ENCODE measurements at places on chromosomes 7 and 10.

GRCh38 chr7:74002474-74003017 lies 25.4 kb upstream of the ELN start:
- DNase-seq, result no peak

GRCh38 chr10:13062803-13063202 lies 37.2 kb upstream of the OPTN start:
- DNase-seq, result no peak

DNA sequence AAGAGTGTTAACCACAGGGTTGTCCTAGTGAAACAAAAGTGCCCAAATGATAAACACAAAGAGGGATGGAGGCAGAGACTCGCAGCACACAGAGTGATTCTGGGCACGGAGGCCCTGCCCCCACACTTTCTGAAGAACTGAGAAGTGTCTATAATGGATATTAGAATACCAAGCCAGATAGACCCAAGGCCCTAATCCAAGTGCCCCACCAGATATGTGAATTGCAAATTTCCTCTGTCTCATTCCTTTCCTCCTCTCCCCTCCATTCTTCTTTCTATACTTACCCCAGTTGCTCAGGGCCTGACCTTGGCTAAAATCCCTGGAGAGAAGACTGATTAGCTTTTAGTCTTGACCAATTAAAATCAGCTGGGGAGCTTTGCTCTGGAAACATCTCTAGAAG lies 106.8 kb upstream of the AOAH start:
- no peak for DNase-seq

GRCh38 chr7:3039787-3040186 lies 3.9 kb downstream of the CARD11 start:
- no peak for DNase-seq

GRCh38 chr10:49076741-49077521 lies 38.4 kb downstream of the VSTM4 start:
- DNase-seq, result no peak

GRCh38 chr10:60336901-60337630 lies 52.6 kb downstream of the ANK3 start:
- no peak for DNase-seq

DNA sequence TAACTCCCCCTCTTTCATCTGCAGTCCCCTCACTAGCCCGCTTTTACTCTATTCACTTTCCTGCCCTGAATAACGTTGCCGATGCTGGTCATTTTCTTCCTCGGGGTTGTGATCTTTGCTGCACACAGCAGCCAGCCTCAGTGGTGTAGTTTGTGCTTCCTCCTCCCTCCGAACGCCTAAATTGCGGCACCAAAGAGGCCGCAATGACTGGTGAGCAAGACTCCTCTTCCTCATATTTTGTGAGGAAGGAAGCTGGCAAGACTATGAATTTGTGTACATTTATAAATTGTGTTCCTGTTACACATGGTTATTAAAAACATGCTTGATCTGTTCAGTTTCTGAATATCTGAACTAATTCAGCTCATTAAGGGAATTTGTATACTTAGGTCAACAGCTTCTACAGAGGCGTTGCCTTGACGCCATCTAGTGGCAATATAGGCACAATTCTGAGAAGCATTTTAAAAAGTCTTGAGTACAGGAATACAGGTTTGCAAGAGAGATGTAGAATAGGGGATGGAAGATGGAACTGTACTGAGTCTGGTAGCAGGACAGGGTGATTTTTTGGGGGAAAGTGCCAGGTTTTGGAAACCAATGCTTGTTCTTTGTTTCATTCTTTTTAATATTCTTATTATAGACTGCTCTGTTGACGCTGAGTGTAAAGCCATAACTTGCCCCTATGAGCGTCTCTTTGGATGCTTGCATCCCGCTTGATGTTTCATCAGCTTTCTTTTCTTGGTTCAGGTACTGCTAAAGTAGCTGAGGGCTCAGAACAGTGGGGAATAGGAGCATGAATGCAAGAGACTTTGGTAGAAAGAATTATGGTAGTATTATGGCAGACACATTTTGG lies 4.1 kb upstream of the TAS2R5 start:
- DNase-seq, result peak; percentile 69

- no peak for DNase-seq
These were observed 1017.0 kb upstream of the GHITM start for GRCh38 chr10:83122336-83122735.

- no peak for DNase-seq
These were observed 103.7 kb downstream of the KCNMA1 start for GRCh38 chr10:77533887-77534278.

GRCh38 chr10:75771606-75772005 lies 340.2 kb downstream of the LRMDA start:
- DNase-seq, result no peak

GRCh38 chr10:535051-535450 lies 154.4 kb downstream of the DIP2C start:
- no peak for DNase-seq

DNA sequence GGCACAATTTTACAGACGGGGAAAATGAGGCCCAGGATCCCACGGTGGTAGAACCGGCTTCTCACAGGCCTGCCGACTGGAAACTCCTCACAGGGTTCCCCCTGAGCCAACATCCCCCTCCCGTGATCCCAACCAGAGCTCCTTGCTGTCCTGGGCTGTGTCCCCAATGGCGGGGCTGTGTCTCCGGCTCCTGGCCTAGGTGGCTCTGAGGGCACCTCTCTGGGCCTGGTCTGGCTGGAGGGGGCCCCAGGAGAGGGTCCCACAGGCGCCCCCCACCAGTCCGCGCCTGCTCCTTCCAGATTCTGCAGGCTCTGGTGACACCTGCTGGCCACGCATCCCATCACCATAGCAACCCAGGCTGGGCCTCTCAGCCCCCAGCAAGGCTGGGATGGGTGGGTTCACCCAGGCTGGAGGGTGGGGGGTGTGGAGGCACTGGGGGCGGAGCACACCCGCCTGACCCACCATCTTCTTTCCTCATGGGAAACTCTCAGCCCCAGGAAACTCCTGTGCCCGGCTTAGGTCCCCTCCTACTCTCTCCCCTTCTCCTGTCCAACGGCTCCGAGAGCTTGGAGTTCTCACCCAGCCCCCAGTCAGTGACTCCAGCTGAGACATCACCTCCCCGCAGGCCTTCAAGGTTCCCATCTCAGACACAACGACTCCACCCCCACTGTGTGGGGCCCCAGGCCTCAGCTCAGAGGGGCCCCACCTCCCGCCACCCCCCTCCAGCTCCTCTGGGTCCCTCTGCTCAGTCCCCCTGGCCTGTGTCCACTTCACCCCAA lies 27.1 kb upstream of the TNRC18 start:
- DNase-seq, result peak; percentile 32

GRCh38 chr10:32556783-32557395 lies 110.9 kb downstream of the CCDC7 start:
- no peak for DNase-seq

DNA sequence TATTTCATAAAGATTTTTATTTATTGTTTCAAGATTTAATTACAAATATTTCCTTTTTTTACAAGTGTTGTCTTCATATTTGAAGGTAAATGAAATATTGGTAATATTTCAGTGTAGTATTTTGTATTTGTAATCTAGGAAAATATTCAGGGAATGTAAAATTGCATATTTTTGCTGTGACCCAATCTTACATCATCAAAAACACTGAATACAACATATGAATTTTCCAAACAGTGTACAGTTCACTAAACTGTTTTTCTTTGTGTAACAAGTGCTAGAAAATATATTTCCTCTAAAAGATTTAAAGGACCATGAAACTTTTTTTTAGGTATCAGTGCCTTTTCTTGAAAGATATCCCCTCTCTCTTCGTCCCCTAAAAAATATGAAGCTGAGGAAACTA lies 251.9 kb upstream of the KCND2 start:
- no peak for DNase-seq

DNA sequence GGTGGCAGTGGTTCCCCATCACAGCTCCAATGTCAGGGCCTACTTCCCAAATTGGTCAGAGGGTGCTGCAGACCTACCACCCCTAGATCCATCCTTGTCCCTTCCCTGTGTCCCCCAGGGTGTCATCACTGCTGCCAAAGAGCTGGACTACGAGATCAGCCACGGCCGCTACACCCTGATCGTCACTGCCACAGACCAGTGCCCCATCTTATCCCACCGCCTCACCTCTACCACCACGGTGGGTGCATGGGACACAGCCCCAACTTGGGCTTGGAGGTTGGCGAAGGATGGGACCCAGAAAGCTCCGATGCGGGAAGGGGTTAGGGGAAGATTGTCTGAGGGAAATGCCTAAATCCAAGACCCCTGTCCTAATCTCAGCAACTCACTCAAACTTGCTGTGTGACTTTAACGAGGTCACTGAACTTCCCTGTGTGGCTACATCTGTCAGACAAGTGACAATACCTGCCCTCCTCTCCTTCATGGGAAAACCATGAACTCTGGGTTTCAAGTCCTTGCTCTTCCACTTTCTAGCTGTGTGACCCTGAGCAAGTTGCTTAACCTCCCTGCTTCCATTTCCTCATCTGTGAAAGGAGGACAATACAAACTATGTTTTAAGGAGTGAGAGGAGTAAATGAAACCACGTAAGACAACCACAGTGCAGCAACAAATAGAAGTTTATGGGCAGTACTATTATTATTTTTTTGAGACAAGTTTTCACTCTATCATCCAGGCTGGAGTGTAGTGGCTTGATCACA lies 4.9 kb upstream of the VSIR start:
- no peak for DNase-seq

DNA sequence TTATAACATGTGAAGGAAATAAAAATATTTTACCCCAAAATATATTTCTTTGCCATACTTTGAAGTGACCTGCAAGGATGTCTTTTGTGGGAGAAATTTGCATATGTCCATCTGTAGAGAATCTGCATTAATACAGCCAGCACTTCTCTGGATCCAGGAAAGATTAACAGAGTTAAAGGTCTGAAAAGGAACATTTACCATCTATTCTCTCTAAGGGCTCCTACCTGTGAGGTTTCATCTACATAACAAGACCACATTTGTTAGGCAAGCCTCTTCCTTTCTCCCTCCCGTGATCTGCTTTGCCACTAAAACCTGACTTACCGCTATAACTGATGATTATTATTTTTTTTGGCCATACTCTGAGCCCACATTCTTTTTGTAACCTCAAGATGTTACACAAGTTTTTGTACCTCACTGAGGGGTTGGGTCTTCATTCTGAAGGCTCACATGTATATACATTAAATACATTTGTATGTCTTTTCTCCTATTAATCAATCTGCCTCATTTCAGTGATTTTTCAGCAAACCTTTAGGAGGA lies 129.4 kb downstream of the AKR1D1 start:
- DNase-seq, result no peak

DNA sequence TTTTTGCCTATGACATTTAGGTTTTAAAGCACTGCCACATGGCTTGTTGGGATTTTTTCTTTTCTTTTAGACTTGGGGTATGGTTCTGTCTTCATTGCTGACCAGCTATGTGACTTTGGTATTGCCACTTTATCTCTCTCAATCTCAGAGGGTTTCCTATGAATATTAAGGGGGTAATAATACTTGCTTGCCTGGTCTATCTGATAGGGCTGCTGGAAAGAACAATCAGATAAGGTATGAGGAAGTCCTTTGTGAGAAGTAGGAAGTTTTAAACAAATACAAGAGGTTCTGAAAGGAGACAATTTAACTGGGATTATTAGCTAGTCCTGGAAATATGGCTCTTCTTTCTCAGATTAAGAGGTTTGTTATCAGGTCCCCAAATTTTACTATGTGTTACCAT lies 80.8 kb downstream of the ZNF92 start:
- no peak for DNase-seq

DNA sequence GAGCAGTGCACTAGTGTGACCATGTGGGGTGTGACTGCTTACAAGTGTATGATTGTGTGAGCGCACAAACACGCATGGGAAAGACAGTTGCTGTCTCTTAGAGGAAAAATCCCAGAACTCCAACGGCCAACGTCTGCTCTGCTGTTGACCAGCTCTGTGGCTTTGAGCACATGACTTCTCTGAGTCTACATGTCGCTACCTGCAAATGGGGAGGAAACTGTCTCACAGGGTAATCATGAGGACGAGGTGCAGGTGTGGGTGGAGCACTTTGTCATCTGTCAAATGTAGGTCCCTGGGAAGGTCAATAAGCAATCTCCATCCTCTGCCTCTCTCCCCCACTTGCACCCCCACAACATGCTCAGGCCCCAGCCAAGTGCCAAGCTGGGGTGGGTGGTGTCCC lies 31.2 kb upstream of the TLX1 start:
- no peak for DNase-seq

GRCh38 chr10:101974091-101974971 lies 81.6 kb downstream of the ARMH3 start:
- DNase-seq, result no peak

DNA sequence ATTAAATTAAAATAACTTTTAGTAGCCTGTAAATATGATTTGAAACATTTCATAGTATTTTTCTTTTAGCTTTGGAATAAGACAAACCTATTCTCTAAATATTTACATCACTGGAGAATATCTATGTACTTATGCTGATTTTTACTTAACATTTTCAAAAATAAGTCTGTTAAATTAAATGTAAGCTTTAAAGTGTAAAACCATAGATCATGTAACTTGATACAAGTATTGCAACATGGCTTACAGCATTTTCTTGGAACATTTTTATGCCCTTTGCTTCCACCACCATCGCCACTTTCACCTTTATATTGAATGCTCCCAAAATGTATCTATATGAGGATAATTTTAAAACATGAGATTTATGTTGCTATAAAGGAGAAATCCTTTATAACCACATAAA lies 427.1 kb downstream of the GFRA1 start:
- DNase-seq, result no peak

DNA sequence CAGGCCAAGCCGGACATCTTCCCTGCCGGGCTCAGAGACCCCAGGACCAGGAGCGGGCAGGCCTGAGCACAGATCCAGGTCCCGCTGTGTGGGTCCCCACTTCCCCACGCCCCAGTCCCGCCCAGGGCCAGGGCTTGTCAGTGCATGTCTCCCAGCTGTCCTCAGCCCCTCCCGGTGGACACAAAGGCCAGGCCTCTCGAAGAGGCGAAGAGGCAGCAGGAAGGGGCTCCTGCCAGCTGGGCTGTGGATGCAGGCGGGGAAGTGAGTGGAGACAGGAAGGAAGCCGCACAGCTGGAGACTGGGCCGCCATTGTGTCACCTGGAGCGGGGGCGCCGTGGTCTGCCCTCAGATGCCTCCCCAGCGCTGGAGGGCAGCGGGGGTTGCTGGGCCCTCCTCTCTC lies 4.8 kb downstream of the GRIFIN start:
- no peak for DNase-seq

GRCh38 chr7:10804770-10805169 lies 168.9 kb upstream of the PHF14 start:
- DNase-seq, result no peak

- no peak for DNase-seq
These were observed 205.5 kb downstream of the SEMA3D start for GRCh38 chr7:84981055-84981976.

GRCh38 chr7:55286666-55287065 lies 78.5 kb upstream of the LANCL2 start:
- no peak for DNase-seq

Measured in midbrain (tissue), 1 donor.